ENCODE measurements at places on chromosomes 7 and 10.

DNA sequence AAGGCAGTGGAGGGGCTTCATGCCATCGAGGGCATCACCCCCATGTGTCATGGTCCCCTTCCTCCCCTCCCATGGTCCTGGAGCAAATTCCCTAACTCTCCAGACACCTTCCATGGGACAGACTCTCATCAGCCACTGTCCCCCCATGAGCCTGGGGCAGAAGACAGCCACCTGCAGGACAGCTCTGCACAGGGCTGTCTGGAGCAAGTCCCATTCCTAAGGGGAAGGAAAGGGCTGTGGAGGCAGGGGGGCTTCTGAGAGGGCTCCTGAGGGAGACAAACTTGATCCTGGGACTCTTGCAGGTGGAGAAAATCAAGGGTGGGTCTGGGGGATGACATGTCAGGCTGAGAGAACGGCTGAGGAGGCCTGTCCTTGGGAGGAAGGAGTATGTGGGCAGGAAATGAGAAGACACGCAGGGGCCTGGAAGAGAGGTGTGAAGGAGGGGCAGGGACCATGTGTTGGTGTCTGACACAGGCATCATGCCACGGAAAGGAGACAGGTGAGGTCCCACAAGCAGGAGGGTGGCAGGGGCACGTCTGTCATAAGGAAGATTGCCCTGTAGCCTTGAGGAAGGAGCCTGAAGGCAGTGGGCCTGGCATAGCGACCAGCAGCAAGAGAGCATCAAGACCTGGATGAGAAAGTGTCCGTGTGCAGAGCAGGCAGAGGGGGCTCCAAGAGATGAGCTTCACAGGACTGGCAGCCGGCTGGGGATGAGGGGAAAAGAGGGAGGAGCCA, 14.4 kb upstream of the GDF10 start:
- DNase-seq = no peak

- DNase-seq = no peak
Measured at GRCh38 chr10:63689768-63690167, 168.6 kb downstream of the REEP3 start.

DNA sequence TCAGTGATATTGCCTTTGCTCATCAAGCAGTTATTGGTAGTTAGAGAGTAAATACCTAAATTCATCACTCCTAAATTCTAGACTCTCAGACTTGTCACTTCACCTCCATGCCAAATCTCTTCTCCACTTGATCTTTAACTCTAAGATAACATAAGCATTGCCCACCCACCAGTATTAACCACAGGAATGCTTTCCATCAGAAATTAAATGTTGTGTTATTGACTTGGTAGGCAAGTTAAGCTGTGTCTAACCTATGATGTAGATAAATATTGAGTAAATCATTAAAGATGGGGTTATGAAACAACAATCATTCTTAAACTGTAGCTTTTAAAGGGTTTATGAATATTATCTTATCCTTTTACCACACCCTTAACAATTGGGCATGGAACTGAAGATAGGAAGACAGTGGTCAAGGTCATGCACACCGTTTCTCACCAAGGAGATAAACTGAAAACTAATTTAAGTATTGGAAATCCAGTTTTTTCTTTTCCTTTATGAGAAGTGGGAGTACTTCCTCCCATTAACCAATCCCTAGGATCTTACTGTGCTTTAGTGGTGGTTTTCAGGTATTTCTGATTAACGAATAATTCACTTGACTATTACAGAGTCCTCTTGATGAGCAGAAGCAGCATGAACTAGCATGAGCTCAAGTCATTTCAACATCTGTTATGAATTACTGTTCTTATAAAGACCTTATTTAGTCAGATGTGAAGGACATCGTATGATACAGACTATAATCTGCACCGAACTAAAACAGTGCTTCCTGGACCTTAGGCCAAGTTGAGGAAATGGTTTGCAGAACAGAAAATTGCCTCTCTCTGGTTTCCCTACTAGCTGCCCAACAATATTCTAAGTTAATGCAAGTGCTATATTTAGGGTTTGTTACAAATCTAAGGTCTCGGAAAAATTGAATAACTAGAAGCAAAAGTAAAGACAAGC, 142.0 kb downstream of the LCOR start:
- no peak for DNase-seq

GRCh38 chr10:16798571-16798970, 18.7 kb downstream of the RSU1 start:
- no peak for DNase-seq

GRCh38 chr7:148838905-148839304, 45.2 kb downstream of the EZH2 start:
- DNase-seq = no peak

DNA sequence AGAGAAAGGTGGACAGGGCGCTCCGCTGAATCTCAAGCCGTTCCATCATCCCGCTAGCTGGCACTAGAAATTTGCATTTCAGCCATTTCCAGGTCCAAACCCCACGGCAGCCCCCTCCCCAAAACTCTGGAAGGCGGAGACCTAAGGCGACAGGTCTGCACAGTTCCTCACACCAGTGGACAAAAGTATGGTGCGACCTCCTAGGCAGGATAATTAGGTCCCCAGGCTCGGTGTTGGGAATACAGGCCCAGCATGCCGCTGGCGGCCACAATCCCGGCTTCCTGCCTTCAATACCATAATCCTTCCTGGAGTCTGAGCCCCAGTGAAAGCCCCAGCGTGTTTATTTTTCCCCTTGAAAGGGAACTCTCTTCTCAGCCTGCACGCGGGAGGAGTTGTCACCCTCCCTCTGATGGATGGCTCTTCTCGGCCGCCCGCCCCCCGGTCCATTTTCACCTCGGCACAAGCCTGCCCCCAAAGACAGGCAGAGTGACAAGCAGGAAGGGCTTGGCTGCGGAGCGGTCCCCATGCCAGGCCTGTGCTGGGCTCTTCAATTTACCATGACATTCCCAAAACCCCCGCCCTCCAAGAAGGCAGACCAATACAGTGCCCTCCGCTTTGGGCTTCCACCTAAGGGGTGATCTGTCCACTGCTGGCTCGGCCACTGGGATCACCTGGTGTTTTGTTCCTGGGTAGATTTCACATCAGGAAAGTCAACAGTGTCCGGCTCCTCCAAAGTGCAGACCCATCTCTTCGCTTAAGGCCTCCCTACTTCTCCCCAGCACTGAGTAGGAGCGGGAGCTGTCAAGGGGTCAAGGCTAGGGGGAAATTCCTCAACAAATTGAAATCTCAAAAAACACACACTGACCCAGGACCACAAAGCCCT, 2.2 kb downstream of the FGFR2 start:
- no peak for DNase-seq

- DNase-seq = no peak
Measured at GRCh38 chr10:24000271-24000813, 208.6 kb upstream of the KIAA1217 start.

DNA sequence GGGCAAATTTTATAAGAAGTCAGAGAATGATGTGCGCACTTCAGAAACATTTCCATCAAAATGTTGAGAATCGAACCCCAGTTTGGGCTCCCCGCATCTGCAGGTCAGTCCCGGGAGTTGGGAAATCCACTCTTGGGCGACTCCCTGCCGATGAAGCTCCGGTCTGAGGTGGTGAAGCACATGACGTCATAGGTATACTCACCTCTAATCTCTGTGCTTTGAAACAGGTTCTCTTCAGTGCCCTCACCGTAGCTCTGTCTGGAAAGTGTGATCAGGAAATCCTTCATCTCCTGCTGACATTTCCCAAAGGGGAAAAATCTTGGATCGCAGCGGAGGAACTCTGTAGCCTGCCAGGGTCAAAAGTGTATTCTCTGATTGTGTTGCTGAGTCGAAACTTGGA, 138.5 kb downstream of the ABCA13 start:
- DNase-seq = no peak

- DNase-seq = no peak
Measured at GRCh38 chr10:76420725-76421124, 989.3 kb downstream of the LRMDA start.

DNA sequence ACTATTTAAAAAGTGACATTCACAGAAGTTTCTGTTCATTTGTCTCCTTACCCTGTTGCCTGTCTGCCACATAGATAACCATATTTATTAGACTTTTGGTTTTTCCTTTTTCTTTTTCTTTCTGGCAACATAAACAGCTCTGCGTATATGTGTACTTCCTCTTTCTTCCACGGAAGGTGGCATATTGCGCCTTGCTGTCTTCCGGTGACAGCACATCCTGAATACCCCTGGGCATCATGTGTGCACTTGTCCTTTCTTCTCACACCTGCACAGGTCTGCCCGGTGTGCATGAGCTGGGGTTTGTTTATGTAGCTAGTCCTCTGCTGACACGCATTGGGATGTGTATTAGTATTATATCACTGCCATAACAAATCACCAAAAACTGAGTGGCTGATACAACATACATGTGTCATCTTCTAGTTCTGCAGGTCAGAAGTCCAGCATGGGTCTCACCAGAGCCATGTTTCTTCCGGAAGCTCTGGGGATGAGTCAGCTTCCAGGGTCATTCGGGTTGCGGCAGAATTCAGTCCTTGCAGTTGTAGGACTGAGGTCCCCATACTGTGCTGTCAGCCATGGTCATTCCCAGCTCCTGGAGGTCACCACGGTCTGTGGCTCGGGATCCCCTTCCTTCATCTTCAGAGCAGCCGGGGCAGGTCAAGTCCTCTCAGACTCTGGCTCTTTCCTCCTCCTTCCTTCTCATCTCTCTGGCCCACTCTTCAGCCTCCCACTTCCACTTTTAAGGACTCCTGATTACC, 596.0 kb upstream of the FOXK1 start:
- DNase-seq = no peak

DNA sequence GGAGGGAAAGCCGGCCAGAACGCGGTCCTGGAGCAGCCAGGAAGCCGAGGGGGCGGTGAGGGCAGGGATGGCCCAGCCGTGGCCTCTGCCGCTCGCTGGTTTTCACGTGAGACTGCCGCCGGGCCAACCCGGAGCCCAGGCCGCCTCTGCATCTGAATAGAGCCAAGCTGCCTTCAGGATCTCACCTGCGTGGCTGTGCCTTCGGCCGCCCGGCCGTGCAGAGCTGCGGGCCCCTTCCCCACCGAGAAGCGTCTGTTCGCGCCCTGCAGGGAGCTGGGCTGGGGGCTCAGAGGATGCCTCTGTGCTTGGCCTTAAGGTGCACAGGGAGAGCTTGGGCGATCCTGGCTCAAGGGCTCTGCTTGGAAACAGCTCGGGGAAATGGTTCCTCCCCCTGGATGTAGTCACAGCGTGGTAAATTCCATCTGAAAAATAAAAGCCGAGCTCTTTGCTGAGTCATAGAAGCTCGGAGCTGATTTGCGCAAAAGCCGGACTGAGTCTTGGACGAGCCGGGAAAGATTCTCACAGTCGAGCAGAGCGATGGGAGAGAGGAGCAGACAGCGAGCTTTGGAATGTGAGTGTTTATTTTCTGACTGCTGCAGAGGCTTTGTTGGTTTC, at the start of gene JAKMIP3:
JAKMIP3 (plus strand) TSS at position 456 of the 615 bp plus-strand sequence. CDS start 38,863 bp downstream, outside the sequence.
- DNase-seq = no peak

DNA sequence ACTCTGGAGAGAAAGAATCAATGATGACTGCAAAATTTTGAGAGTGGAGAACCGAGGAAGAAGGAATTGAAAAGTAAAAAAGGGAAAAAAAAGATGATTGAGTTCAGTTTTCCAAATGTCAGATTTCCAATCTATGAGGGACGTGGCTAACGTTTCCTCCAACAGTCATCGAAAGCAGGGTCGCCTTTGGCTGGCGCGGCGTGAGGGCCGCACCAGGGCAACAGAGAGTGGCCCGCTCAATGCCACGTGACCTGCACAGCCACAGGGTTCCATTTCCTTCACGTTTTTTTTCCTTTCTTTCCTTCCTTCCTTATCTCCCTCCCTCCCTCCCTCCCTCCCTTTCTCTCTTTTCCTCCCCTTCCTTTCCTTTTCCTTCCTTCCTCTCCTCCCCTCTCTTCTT, 101.9 kb downstream of the WDR37 start:
- DNase-seq = no peak

GRCh38 chr10:11705722-11706121, 36.5 kb upstream of the ECHDC3 start:
- no peak for DNase-seq

DNA sequence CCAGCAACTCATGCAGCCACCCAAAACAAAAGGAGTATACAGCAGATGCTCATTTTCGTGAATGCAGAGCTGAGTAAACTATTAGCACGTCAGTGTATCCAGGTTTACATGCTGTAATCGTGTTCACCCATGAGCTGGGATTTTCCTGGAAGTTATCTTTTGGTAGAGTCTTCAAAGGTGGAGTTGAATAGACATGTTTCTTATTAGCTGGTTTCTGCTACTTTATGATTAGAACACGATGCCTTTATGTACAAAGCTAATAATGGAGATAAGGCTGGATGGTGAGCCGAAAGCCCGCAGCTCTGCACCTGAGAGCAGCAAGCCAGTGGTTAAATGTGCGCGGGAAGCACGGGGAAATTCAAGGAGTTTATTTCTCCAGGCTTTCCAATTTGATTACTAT, 123.8 kb downstream of the ADARB2 start:
- no peak for DNase-seq

DNA sequence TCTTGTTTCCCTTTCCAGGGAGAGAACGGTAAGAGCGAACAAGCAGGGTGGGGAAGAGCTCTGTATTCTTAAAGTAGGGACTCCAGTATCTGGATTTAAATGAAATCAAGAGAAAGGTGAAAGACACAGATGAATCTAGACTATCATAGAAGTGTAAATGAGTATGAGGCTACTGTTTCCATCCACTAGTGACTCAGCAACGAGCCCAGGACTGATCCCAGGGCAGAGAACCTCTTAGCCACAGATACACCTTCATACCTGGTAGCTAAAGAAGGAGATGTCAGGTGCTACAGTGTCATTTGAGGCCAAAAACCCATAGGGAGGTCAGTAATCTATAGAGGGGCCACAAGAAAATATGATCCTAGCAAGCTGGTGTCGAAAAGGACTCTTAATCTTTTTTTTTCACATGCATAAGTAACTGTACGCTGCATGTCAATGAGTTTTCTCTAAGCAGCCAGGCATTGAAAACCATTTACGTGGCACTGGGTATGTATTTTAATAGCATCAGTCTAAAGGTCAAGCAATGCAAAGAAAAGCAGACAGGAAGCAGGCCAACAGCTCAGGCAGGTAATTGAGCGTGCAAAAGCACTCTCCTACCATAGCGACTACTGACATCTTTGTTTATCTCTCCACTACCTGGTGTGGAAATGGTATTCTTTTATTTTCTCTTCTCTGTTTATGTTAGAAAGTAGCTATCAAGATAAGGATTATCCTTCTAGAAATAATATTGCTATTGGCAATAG, 91.5 kb upstream of the EGR2 start:
- no peak for DNase-seq
